ENCODE measurements at places on chromosomes 7 and 10. TPM values are rescaled to one million over a fixed set of nuclear protein-coding genes. Genes with fewer than 3 reads are reported as not detected.

DNA sequence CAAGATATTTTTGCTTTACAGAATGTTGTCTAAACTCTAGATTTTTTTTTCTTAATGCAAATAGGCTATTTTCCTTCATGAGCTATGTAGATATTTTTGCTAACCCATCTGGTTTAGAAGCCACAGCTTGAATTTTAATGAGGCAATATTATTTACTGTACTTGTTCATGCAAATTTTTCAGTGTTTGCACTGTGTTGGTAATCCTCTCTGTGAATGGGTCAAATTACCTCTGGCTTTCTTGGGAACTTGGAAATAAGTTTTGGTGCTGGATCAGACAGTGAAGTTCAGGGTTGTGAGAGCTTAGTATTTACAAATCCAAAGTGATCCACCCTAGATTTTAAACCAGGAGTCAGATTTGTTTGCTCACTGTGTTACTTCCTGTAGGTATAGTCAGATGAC lies 686.9 kb downstream of the NXPH1 start:
- DNase-seq = no peak
- no peaks in the 10 kb centered on the region for H3K27me3 ChIP-seq
- no peak overlapping the region for H3K4me3 ChIP-seq
- no peaks in the 10 kb centered on the region for H3K4me1 ChIP-seq

- H3K27me3 ChIP-seq = no peaks in the 10 kb centered on the region
- no peak overlapping the region for H3K4me3 ChIP-seq
- no peaks in the 10 kb centered on the region for H3K4me1 ChIP-seq
- no peak for DNase-seq
Measured at GRCh38 chr10:101536800-101537199, 51.3 kb downstream of the POLL start.

Gene AGR3
- not detected for total RNA-seq

DNA sequence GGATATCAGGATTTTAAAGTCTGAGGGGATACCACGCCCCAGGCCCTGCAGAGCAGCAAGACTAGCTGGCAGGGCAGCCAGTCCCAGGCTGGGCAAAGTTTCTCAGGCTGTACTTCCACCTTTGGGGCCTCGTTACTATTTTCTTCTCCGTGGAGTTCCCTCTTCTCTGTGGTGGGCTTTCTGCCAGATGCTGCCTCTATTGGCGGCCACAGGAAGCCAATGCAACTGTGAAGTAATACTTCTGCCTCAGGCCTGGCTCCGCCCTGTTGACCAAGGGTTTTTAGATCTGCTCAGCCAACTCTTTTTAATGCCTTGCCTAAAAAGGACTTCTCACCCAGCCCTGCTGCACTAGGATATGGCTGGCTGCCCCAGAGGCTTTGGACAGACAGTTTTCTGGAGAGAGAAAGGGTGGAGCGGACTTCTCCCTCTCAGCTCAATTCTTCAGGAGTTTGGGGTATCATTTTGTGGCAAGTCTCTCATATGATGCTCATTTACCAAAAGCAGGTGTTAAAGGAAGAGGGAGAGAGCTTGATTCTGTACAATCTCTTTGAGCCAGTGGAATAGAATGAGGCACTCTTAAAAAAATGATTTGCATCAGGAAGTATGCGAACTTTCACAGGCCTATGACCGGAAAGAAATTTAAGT lies 67.4 kb downstream of the HHEX start:
- H3K27ac ChIP-seq = peak overlapping the region; percentile 34
- DNase-seq = peak; percentile 79
- no peak overlapping the region for H3K4me3 ChIP-seq
- H3K27me3 ChIP-seq = no peaks in the 10 kb centered on the region
- H3K36me3 ChIP-seq = no peaks in the 10 kb centered on the region

DNA sequence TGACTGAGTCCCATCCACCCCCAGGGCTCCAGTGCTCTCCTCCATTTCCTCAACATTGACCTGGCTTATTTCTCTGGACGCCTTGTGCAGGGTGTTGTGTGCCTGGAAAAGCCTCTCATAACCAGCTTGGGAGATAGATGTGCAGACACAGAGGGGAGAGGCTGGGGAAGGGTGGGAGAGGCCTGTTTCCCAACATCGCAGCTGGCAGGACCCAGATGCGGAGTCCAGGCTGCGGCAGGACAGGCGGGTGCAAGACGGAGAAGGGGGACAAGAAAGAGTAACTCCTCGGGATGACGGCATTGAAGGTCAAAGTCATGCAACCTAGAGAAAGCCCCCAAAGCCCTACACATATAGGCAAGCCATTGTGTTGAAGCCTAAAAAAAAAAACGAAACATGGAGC lies 54.1 kb upstream of the ANTXRL start:
- no peak overlapping the region for H3K27ac ChIP-seq
- DNase-seq = peak; percentile 7
- H3K4me3 ChIP-seq = no peak overlapping the region
- H3K27me3 ChIP-seq = no peaks in the 10 kb centered on the region

DNA sequence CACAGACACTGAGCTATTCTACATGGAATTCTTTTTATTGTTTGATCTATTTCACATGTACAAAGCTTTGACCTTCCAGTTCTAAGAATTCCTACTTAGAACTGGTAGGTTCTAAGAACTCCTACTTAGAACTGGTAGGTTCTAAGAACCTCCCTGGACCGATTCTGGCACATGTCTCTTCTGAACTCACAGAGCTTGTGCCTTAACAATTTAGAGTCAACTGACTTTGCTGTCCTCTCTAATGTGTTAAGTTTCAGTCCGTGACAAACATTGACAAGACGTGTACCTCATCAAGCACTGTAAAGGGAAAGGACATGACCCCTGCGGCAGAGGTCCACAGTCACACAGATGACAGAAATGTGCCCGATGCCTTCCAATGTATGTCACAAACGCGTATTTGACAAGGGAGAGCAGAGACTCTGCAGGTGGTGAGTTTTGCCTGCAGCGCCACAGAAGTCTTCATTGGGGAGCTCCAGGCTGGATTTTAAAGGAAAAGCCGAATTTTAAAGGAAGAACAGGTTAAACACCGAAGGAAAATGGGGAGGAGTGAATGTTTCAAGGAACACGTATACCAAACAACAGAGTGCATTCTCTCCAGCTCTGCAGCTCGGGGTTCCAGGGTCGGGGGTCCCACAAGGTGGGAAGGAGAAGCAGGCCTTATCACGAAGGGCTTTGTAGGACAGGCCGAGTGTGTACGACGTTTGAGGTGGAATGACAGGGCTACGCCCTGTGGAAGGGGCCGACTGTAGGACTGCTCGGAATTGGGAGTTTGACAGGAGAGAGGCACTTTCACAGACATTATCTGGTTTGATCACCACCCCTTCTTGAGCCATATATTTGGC lies 161.1 kb upstream of the KLF14 start:
- DNase-seq = no peak
- no peak overlapping the region for H3K4me3 ChIP-seq
- no peaks in the 10 kb centered on the region for H3K27me3 ChIP-seq
- no peaks in the 10 kb centered on the region for H3K36me3 ChIP-seq

- no peaks in the 10 kb centered on the region for H3K27me3 ChIP-seq
- no peak overlapping the region for H3K4me3 ChIP-seq
- no peaks in the 10 kb centered on the region for H3K4me1 ChIP-seq
- H3K27ac ChIP-seq = no peak overlapping the region
- no peak for DNase-seq
Measured at GRCh38 chr7:42747044-42747443, 164.8 kb downstream of the C7orf25 start.

- no peak overlapping the region for H3K4me3 ChIP-seq
- no peak for DNase-seq
- no peaks in the 10 kb centered on the region for H3K4me1 ChIP-seq
- no peaks in the 10 kb centered on the region for H3K36me3 ChIP-seq
- H3K27me3 ChIP-seq = peaks cover 25% of the 10 kb centered on the region
Measured at GRCh38 chr10:129953119-129954051, 10.7 kb downstream of the EBF3 start.
